Pancreas (tissue), 10 donors: ENCODE measurements at places on chromosomes 5 and 9. TPM values are rescaled to one million over a fixed set of nuclear protein-coding genes. Genes with fewer than 3 reads are reported as not detected.

ANXA2R gene
- 0.40 TPM for total RNA-seq

- H3K27me3 ChIP-seq, result no peaks in the 10 kb centered on the region
- no peaks in the 10 kb centered on the region for H3K36me3 ChIP-seq
- H3K27ac ChIP-seq, result no peak overlapping the region
- H3K4me3 ChIP-seq, result no peak overlapping the region
- H3K4me1 ChIP-seq, result no peaks in the 10 kb centered on the region
These were observed 157.8 kb downstream of the SLCO4C1 start for GRCh38 chr5:102138243-102138653.

GRCh38 chr5:6950250-6950649 is 237.0 kb downstream of the TENT4A start:
- H3K27ac ChIP-seq, result no peak overlapping the region
- DNase-seq, result no peak
- no peak overlapping the region for H3K4me3 ChIP-seq

DNA sequence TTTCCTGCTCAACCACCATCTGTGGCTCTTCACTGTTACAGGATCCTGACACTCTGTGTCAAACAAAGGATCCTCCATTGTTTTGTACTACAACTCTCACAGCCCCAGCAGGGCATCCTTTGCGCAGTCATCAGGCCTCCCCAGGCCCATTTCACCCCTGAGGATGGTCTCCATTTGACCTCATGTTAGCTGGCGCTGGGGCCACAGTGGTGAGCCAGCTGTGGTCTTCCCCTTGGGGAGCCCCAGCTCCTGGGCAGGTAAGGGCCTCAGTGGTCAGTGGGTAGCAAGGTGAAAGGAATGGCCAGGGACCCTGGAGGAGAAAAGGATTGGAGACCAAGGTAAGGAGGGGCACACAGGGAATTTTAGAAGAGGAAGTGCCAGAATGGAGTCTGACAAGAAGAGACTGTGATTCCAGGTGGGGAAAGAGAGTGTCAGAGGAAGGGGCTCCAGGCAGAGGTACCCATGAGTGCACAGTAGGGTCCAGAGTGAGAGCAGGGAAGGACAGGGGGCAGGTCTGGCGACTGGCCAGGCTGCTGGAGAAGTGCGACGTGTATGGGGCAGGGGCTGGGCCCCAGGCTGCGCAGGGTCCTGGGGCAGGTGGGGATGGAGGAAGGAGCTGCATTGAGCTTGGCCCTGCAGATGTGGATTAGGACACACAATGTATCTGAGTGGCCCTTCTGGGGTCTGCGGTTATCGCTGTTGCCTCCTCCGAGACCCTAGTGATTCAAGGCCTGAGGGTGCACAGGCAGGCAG is 109.9 kb downstream of the PHF2 start:
- no peaks in the 10 kb centered on the region for H3K27me3 ChIP-seq
- H3K27ac ChIP-seq, result no peak overlapping the region
- H3K4me3 ChIP-seq, result no peak overlapping the region
- H3K36me3 ChIP-seq, result no peaks in the 10 kb centered on the region
- H3K4me1 ChIP-seq, result no peaks in the 10 kb centered on the region

FOXD4L6 gene
- not detected for total RNA-seq

GRCh38 chr9:26669701-26670670 is 222.6 kb downstream of the CAAP1 start:
- H3K4me1 ChIP-seq, result no peaks in the 10 kb centered on the region
- no peak for DNase-seq
- H3K27ac ChIP-seq, result no peak overlapping the region

GRCh38 chr5:82560561-82560960 is 282.4 kb upstream of the RPS23 start:
- no peak for DNase-seq
- no peak overlapping the region for H3K27ac ChIP-seq
- H3K4me1 ChIP-seq, result peaks cover 6% of the 10 kb centered on the region
- no peak overlapping the region for H3K4me3 ChIP-seq
- H3K27me3 ChIP-seq, result no peaks in the 10 kb centered on the region
- H3K36me3 ChIP-seq, result no peaks in the 10 kb centered on the region
